Activated T-cell treated with anti-CD3 and anti-CD28 coated beads, Interleukin-2, amount 50 U/mL, for 4 hours (primary cell): ENCODE measurements at places on chromosomes 6 and 20.

GRCh38 chr6:89807581-89807980 is 12.0 kb downstream of the MDN1 start:
- DNase-seq: no peak

DNA sequence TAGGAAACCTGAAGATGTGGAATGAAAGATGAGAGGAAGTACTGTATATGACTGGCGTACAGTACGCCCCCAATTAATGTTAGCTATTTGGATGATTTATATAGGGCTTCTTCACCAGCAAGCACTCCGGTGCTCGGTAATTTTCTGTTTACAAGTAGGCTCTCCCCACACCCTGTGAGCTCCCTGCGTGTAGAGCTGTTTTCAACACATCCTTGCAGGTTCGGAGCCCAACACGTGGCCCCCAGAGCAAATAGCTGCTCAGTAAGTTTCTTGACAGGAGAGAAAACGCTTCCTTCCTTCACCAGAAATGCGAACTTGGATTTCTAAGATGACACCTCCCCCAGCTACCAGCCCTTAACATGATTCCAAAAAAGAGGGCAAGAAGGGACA is 1.2 kb upstream of the RAB22A start:
- DNase-seq: no peak

- DNase-seq: peak; percentile 48
These were observed at the start of gene HDDC2 for GRCh38 chr6:125301435-125302391. HDDC2 (minus strand) TSS chr6:125301967; CDS start chr6:125301932, 35 bp downstream.

GRCh38 chr20:9617940-9618339 is 103.5 kb downstream of the LAMP5 start:
- DNase-seq: no peak

GRCh38 chr6:6386010-6386409 is 65.5 kb upstream of the F13A1 start:
- no peak for DNase-seq

DNA sequence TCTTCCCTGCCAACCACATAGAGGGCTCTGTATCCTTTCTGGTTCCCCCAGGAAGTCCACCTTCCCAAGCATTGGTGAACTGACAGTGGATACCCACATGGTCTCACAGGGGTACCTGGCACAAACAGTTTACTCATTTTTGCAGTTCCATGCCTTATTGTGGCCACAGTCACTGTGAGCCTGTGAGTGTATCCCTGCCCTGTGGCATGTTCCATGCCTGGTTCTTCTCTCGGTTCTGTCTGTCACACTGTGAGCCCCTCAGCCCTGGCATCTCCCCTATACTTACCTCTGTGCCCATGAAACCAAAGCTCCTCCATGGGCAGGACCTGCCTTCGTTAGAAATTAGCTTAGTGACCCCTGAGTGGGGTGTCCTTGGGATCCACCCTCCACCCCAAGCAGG is 107.8 kb downstream of the TOX2 start:
- no peak for DNase-seq

DNA sequence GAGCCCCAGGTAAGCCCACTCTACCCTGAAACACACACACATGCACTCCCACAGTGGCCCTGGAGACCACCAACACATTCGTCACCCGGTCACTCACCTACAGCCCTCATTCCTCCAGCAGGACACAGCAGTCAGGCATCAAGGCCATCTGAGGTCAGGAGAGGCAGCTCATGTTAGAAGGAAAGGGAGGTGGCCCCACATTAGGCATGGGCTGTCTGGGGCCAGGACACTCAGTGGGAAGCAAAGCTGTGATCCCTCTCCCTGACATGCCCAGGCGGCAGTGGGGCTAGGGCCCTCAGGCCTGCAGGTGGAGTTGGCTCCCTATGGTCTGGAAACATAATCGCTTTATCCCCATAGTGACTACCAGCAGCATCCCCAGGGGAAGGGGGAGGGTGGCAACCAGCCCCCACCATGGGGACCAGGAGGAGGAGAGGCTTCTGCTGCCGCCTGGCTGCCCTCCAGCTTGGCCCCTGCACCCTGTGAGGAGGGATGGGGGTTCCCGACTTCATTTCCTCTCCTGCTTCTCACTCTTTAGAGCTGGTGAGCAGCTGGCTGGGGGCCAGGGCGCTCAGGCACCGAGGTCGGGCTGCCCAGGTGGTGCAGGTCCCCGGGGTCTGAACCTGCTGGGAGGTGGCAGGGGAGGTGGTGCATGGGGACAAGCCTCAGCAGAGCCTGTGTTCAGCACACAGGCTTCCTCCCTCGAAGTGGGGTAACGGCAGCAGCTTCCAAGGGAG is 76.6 kb upstream of the CST7 start:
- DNase-seq: no peak

- no peak for DNase-seq
These were observed 44.3 kb upstream of the ZNF184 start for GRCh38 chr6:27517238-27517637.

GRCh38 chr6:6002005-6002847 is 4.5 kb downstream of the NRN1 start:
- no peak for DNase-seq

DNA sequence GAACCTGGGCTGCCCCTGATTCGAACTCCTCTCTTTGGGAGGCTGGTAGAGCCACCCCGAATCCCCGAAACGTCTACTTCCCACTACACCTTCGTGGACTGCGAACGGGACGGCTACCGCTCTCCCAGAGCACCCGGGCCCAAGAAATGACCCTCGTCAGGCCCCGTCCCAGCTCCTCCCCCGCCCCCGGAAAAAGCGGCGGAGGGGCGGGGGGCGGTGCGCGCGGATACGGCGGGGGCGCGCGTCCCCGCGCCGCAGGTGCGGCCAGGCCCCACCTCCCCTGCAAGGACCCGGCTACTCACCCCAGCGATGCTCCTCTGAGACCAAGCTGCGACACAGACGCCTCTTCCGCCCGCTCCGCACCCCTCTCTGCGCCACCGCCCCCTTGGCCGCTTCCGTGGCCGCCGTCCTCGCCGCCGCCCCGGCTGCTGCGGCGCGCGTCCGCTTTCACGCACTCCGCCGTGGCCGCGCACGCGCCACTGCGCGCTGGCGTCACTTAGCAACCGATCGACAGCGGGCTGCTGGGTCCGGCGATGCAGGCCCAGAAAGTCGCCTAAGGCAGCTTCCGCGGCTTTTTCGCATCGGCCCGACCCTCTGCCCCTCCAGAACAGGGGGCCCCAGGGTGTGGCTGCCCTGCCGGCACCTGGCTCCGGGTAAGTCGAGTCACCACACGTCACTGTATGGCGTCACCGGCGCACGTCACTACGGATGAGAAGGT is at the start of gene BTBD9:
Gene BTBD9, minus strand, starts transcription at position 432 of the 718 bp plus-strand sequence.
- peak; percentile 68 for DNase-seq

DNA sequence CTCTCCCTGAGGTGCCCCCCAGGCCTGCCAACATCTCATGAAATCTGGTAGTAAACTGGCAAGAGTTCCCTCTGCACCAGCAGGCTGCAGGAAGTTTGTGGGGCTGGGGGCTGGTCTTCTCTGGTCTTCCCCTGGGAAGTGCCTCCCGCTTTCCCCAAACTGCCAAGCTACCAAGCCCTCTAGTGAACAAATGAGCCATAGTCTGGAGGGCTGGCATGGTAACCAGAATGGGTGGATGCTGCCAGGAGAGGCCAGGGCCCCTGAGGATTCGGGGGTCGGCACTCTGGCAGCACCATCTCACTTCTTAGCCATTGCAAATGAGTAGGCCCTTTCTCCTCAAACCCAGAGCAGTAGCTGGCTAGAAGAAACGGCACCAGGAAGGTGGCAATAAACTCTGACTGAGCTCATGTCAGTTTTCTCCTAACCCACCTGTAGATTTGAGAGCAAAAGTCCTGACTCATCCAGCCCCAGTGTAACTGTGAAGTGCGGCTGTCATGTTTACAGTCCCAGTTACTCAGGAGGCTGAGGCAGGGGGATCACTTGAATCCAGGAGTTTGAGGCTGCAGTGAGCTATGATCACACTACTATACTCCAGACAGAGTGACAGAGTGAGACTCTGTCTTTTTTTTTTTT is 35.9 kb downstream of the ZC3H12D start:
- DNase-seq: no peak

DNA sequence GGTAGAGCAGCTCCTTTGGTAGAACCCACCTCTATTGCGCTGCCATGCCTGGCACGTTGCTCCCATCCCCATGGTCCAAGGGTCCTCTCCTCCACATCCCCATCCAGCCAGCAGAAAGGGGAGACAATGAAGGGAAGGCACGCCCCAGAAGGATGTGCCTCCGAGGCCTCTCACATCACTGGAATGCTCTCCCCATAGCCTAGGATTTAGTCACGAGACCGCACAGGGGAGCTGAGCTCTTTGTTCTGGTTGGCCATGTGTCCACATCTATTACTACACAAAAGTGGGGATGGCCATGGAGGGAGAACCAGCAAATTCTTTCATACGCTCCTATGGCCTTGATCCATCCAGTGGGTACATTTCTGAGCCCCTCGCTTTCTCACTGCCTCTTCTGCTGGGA is 60.5 kb upstream of the SALL4 start:
- DNase-seq: no peak

- no peak for DNase-seq
These were observed 46.2 kb upstream of the SDHAF4 start for GRCh38 chr6:70520575-70520974.

GRCh38 chr20:60203451-60203850 is 245.2 kb downstream of the CDH26 start:
- no peak for DNase-seq

GRCh38 chr20:43936805-43937204 is 22.2 kb downstream of the TOX2 start:
- no peak for DNase-seq

DNA sequence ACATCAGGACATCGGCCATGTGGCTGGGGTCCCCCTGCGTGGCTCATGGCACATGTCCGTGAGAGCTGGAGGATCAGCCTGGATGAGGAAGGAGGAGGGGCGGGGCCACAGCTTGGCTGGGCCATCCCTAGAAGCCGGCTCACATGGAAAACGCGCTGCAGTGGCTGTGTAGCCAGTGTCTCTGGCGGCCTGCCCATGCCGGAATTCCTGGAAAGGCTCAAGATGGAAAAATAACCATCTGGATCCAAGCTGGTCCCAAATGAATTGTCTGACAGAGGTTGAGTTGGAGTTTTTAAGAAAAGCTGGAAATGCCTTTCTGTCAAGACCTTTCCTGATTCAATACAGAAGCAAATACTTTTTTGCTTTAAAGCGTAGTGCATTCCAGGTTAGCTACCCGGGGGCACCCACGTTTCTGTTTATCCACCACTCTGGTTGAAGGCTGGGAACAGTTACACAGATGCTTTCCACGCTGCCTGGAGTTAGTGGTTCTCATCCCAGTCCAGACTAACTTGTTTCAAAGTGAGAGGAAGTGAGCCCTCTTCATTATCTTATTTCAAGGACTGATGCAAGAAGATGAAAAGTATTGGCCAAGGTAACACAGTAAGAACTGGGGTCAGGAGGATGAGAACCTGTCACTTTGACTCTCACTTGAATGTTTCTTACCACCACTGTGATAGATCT is 99.0 kb downstream of the GMPR start:
- DNase-seq: no peak

DNA sequence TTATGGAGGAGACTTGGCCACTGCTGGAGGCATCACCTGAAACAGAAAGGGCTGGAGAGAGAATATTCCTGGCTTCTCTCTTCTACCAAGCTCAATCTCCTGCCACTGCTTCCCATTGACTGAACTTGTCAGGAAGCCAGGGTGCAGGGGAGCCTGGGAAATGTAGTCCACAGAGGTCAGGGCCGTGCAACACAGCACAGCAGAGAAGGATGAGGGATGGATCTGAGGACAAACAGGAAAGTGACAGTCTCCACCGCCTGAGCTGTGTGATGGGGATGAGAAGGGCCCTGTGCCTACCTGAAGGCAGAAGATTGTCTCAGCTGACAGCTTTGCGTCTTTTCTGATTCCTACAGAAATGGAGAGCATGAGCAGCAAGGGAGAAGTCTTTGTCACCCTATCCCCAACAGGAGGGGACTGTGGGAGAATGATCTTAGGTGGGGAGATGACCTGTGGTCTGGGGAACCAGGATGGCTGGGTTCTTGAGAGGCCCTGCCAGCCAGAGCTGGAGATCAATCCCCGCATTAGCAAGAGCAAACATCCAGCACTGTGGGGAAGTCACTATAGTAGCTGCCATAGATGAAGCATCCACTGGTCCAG is 114.2 kb downstream of the SNX5 start:
- no peak for DNase-seq

- DNase-seq: no peak
These were observed 14.2 kb downstream of the TRAF3IP2 start for GRCh38 chr6:111591370-111591900.

DNA sequence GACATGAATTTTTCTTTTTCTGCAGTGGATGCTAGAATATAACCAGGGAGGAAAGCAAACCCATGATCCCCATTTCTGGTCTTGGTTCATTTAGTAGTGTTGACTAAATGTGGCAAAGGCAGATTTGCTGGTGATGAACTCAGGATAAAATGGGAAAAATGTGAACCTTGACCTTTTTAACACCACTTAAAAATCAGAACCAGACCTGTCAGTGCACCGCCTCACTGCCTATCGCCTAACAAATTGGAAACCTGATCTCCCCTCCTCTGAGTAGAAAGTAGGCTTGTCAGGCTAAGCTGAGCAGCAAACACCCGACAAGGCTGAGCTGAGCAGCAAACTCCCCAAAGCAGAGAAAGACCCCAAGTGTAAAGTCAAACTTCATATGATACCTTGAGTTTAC is 254.8 kb downstream of the FOXC1 start:
- DNase-seq: no peak

GRCh38 chr6:126252154-126252553 is 87.8 kb upstream of the CENPW start:
- no peak for DNase-seq

GRCh38 chr6:912871-913835 is 220.2 kb upstream of the EXOC2 start:
- no peak for DNase-seq

DNA sequence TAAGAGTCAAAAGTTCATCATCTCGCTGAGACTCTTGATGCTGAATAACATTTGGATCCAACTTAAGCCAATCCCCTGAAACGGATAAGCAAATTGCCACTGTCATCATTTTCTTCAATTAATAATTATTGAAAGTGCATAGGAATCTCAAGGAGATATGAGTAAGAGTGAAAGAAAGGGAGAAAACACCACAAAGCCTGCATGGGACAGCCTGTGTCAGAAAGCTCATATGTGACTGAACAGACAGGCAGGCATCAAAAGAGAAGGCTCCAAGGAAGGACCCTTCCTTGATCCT is 13.3 kb downstream of the ATXN1 start:
- DNase-seq: no peak

- DNase-seq: peak; percentile 41
These were observed 304.9 kb downstream of the CDH26 start for GRCh38 chr20:60262967-60263603.
